ENCODE measurements at places on chromosomes 3 and 15. TPM values are rescaled to one million over a fixed set of nuclear protein-coding genes. Genes with fewer than 3 reads are reported as not detected.

- no peak for DNase-seq
- no peaks in the 10 kb centered on the region for H3K27me3 ChIP-seq
- H3K27ac ChIP-seq, result peak overlapping the region; percentile 80
- H3K4me1 ChIP-seq, result no peaks in the 10 kb centered on the region
Measured at GRCh38 chr15:64071931-64072765, 21.5 kb downstream of the CIAO2A start.

GRCh38 chr15:35925275-35926006, 379.5 kb upstream of the DPH6 start:
- H3K4me3 ChIP-seq, result no peak overlapping the region
- no peaks in the 10 kb centered on the region for H3K27me3 ChIP-seq
- DNase-seq, result no peak
- no peaks in the 10 kb centered on the region for H3K36me3 ChIP-seq
- H3K4me1 ChIP-seq, result no peaks in the 10 kb centered on the region

DNA sequence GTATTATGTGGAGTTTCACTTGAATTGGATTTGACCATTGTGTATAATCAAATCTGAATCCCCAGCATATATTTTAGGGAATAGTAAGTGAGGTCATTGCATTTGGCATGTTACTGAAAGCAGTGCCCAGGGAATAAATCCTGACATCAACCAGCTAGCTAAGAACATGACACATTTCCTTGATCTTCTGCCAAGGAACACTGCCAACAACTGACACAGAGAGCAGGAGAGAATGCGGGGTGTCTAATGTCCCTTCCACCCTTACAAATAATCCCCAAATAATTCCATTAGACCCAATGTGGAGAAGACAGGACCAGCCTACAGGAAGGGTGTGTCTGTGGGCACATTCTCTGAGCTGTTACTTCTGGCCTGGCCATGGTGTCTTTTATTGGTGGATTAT, 30.6 kb upstream of the UBE3A start:
- H3K4me3 ChIP-seq, result no peak overlapping the region
- H3K27ac ChIP-seq, result no peak overlapping the region
- H3K4me1 ChIP-seq, result no peaks in the 10 kb centered on the region
- DNase-seq, result no peak

DNA sequence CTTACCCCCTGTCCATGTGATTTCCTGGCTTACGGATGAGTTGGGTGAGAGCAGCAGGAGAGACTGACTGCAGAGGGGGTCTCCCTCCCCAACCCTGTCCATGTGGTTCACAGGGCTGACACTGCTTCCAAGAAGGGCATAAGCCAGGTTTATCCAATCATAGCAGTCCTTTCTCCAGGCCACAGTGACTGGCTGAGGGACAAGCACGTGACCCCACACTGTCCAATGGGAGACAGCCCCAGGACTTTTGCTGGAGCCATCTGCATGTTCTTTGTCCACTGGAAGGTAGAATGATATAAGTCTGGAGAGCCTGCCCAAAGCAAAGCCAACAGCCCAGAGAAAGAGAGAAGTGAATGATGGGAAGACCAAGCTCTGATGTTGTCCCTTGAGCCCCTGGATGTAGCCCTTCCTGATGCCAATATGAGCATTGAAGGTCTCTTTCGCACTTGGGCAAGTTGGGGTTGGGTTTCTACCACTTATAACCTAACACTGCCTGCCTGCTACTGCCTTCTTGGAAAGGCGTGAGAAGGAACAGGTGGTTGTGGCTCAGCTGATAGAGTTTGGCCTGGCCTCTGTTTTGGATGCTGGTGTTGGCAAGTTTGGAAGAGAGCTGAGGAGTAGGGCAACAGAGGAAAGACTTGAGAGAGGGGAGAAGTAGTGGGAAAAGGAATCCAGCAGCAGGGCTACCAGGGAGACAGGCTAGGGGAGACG, 41.3 kb upstream of the GRIP2 start:
- H3K4me3 ChIP-seq, result no peak overlapping the region
- no peaks in the 10 kb centered on the region for H3K36me3 ChIP-seq
- no peaks in the 10 kb centered on the region for H3K27me3 ChIP-seq
- no peaks in the 10 kb centered on the region for H3K4me1 ChIP-seq
- DNase-seq, result no peak

DNA sequence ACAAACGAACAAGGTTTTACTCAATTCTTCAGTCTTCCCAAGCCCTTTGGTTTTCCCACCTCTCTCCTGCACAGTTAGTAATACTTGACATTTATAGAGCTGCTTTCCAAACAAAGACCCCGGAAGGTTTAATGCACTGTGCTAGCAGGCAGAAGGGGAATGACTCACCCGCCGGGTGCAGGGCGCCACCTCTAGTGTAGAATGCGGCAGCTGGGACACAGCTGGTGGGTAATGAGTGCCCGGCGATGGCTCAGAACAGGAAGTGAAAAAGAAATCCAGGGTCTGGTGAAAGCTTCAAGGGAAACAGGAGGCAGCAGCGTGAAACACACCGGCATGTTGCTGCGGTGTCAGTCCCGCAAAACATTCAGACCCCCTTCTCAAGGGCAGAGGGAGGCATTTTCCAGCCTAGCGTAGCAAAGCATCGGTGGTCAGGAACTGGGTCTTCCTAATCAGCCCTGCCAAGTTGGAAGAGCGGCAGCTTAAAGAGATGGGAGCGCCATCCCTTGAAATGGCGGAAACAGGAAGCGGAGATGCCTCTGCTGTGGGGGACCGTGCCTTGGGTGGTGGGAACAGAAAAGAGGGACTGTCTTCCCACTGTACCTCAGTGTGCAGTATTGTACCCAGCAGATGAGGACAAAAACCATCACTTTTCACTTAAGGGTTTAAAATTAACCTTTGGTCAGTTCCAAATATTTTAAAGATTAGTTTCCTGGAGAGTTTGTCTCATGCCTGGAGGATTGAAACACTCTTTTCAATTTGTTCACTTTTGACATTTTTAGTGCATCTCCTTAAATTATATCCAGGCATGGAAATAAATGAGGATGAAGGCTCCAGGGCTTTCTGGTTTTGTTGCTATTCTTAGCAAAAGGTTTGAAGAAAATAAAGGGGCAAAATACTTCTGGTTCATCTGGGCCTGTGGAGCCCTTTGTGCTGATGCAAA, 160.7 kb upstream of the MCTP2 start:
- no peaks in the 10 kb centered on the region for H3K27me3 ChIP-seq
- H3K36me3 ChIP-seq, result no peaks in the 10 kb centered on the region
- H3K4me1 ChIP-seq, result no peaks in the 10 kb centered on the region
- H3K27ac ChIP-seq, result no peak overlapping the region
- DNase-seq, result no peak

GRCh38 chr3:114942773-114943172, 204.3 kb downstream of the ZBTB20 start:
- no peaks in the 10 kb centered on the region for H3K36me3 ChIP-seq
- DNase-seq, result no peak
- no peak overlapping the region for H3K4me3 ChIP-seq
- no peaks in the 10 kb centered on the region for H3K27me3 ChIP-seq
- H3K4me1 ChIP-seq, result no peaks in the 10 kb centered on the region

DNA sequence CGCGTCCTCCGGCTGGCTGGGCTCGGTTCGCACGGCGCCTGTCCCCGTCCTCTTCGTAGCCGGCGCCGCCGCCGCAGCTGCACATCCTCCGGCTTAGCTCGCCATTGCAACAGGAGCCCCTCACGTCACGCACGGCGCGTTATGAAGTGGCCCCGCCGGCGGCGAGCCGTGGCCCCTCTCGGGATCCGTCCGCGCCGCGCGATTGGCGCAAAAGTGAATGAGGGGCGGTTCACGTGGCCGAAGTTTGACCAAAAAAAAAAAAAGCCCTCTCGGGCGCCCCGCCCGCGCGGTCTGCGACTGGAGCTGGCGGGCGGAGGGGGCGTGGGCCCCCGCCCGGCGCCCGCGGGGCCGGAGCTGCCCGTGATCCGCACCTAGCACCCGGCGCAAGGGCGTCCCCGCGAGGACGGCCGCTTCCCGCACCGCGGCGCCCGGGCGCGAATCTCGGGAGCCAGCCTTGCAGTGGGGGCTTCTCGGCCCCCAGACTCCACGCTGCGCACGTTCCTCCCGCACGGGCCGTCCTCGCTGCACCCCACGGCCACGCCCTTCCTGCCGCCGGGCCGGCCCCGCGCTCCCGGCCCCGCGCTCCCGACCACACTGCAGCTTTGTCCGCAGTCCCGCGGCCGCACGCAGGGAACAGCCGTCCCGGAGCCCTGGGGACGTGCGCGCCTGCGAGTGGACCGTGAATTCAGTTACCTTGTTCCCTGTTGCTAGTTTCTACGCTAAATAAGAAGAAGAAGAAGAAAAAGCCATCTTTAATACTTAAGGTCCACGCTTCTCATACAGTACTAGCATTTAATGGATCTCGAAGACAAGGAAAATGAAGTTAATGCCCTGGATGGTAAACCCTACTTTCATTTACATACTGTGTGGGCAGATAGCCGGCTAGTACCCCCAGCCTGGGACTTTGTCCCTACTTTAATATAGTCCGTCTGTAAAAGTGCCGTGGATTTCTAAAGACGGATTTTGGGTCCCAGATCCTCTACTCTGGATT, at the start of gene CHSY1:
CHSY1 (minus strand) TSS at position 219 of the 991 bp plus-strand sequence. CDS start 592 bp downstream, outside the sequence.
- H3K27ac ChIP-seq, result peak within 1 kb of the TSS; percentile 97
- peak within 1 kb of the TSS; percentile 79 for H3K4me3 ChIP-seq
- DNase-seq, result peak; percentile 83
- peaks cover 27% of the 10 kb centered on the region for H3K4me1 ChIP-seq
- no peaks in the 10 kb centered on the region for H3K36me3 ChIP-seq

GRCh38 chr3:127288921-127289705, 1.3 kb upstream of the PRR20G start:
- no peaks in the 10 kb centered on the region for H3K4me1 ChIP-seq
- H3K36me3 ChIP-seq, result no peaks in the 10 kb centered on the region
- no peak overlapping the region for H3K4me3 ChIP-seq
- no peak overlapping the region for H3K27ac ChIP-seq
- no peaks in the 10 kb centered on the region for H3K27me3 ChIP-seq

DNA sequence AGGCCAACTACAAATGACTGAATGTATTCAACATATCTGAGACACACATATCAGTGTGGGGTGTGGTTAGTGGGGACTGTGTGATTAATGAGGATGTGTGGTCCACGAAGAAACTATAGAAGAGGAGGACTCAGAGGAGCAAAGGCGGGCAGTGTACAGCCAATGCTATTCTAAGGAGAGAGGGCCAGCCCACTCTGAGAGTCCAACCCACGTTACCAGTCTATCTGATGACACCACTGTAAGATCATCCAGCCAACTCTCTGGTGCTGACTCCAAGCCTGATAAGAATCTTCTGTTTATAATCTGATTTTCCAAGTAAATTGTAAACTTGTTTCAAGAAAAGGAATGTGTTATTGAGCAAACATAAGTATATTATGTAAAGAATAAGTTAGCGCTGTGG, 47.2 kb downstream of the MCF2L2 start:
- no peaks in the 10 kb centered on the region for H3K36me3 ChIP-seq
- no peak overlapping the region for H3K27ac ChIP-seq

DNA sequence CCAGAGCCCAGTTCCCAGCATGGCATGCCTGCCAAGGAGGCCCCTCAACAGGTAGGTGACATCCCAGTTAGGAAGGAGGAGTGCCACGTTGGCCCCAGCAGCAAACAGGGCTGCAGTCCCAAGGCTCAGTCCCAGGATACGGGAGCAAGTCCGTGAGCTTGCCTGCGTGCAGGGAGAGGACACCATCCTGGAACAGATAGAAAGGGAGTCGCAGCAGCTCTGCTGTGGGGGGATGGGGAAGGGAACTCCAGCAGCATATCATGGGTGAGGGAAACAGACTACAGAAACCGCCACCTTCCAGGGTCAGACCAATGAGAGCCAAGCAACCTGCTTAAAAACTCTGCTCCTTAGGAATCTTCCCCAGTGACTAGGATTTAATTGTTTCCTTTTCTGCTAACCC, 9.4 kb upstream of the DYNLT2B start:
- DNase-seq, result no peak
- no peaks in the 10 kb centered on the region for H3K4me1 ChIP-seq
- no peaks in the 10 kb centered on the region for H3K36me3 ChIP-seq
- H3K4me3 ChIP-seq, result no peak overlapping the region
- no peak overlapping the region for H3K27ac ChIP-seq
- H3K27me3 ChIP-seq, result no peaks in the 10 kb centered on the region

DNA sequence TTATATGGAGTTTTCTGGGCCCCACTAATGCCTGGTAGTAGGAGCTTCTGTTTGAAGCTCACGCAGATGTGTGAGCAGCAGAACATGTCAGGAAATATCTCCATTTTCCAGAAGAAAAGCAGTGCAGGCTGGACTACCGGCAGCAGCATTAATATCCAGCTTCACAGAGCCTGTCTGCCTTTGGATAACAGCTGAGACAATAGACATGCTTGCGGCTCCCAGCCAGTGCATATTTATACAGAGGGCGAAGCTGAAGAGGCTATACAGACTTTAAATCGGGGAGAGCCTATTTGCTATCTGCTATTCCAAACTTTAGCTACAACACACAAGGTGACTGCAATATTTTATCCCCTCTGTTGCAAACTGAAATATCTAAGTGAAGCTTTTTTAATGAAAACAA, 250.1 kb upstream of the WNT5A start:
- H3K27me3 ChIP-seq, result no peaks in the 10 kb centered on the region
- no peaks in the 10 kb centered on the region for H3K36me3 ChIP-seq
- H3K4me3 ChIP-seq, result no peak overlapping the region
- no peak for DNase-seq

DNA sequence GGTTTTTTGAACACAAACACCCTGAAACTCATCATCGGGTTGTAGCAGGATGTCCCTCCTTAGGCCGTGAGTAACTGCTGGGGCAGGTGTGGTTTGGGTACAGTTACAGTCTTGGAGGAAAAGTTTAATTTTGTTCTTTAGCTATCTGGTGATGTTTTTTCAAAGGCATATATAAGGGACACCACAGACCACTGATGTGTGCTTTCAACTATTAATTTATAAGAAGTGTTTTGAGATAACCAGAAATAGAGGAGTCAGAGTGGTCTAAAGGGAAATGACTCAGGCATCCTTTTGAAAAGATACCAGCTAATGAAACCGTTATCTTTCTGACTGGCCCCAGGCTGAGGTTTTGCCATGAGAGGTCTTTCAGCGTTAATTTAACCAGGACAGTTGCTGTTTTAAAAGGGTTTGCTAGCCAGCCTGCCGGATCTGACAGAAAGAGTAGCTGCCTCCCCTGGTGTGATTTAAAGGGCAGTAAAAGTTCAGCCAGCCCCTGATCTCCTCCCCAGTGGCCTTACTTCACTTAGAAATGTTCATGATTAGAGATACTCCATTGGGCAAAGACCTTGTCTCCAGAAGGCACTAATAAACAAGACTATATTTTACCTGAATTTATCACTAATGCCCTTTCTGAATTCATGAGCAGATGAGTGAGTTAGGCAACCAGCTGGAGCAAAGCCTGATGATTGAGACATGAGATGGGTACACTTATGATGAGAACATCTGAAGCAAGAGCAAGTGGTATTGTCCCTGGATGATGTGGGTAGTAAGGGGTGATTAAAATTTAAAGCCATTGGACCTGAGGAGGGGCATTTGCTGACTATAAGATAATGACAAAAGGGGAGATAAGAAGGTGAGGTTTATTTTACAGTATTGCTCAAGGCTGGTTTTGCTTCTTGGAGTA, 482.5 kb upstream of the TBL1XR1 start:
- no peak overlapping the region for H3K27ac ChIP-seq
- H3K4me3 ChIP-seq, result no peak overlapping the region
- H3K27me3 ChIP-seq, result no peaks in the 10 kb centered on the region
- H3K4me1 ChIP-seq, result no peaks in the 10 kb centered on the region
- DNase-seq, result no peak

PLA1A gene
- 2.1 TPM for total RNA-seq

TGM4 gene
- total RNA-seq, result 0.16 TPM

CPN2 gene
- total RNA-seq, result not detected

ISLR gene
- total RNA-seq, result 49.2 TPM

Measured in breast epithelium (tissue), 4 donors.